ENCODE measurements at places on chromosomes 7 and 10.

- DNase-seq: no peak
Observed at GRCh38 chr7:156510966-156511365, 129.6 kb upstream of the RNF32 start.

DNA sequence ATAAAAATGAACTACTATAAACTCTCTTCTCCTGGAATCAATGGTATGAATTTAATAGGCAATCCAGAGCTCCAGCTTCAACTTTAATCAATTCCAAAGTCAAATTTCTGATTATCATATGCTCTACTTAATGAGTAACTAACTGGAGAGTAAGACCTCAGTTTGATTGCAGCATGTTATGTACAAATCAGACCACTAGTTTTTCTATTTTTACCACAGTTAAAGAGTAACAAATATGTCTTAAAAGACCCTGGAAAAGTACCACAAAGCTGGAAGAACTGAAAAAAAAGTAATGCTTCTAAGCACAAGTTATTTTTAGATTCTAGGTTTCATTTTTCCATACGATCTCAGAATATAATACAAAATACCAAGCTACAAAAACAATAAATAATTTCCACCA is 56.0 kb upstream of the TNKS2 start:
- DNase-seq: no peak

- DNase-seq: no peak
Observed at GRCh38 chr7:128210590-128211570, 30.2 kb upstream of the LEP start.

GRCh38 chr10:21194510-21194993 is 297.4 kb upstream of the NEBL start:
- DNase-seq: no peak

DNA sequence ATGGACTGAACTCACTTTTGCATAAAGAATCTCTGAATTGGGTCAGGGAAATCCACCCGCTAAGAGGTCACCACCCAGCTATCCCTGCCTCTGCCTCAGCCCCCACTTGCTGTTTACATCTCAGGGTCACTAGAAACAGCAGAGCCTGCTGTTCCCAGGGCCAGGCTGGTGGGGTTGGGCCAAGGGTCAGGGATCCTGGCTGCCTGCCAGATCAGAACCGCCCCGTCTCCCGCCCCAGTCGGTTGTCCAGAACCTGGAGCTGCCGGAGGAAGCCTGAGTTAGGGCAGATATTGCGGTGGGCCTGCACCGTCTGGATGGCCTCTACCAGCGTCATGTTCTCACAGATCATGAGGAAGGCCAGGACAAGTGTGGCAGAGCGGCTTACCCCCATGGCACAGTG is 17.0 kb upstream of the SAMD8 start:
- no peak for DNase-seq
